NCI-H510A treated with DMSO at 0.1 percent for 48 hours (cell line): ENCODE measurements at places on chromosomes 1 and 21.

DNA sequence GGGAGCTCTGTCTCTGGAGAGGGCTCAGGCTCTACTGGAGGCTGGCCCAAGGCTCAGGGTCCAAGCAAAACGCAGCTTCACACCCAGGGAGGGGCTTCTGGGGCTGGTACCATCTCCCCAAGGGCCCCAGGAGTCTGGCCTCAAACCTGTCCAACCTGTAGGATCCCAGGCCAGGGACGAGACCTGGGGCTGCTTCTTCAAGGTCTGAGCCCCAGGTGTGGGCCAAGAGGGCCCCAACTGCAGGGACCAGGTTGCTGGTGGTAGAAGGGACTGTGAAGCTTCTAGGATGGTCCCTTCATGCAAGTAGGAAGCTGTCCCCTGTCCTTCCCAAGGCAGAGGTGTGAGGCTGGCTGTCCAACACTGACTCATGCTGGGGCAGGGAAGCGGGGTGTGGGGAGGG is 7.8 kb upstream of the MMEL1 start:
- DNase-seq = no peak

GRCh38 chr1:9294910-9295636 is 2.4 kb downstream of the SPSB1 start:
- DNase-seq = peak; percentile 84

DNA sequence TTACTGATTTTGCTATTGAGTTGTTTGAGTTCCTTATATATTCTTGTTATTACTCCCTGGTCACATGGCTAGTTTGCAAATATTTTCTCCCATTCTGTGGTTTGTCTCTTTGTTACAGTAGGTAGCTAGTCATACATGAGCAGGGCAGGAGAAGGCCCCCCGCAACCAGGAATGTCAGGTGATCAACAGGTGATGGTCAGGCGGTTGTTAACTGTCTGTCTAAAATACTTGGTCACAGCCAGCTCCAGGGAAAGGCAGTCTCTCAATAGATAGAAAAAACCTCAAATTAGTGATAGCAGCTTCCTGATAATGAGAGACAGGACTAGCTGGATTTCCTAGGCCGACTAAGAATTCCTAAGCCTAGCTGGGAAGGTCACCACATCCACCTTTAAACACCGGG is 217.9 kb downstream of the RHOU start:
- no peak for DNase-seq

DNA sequence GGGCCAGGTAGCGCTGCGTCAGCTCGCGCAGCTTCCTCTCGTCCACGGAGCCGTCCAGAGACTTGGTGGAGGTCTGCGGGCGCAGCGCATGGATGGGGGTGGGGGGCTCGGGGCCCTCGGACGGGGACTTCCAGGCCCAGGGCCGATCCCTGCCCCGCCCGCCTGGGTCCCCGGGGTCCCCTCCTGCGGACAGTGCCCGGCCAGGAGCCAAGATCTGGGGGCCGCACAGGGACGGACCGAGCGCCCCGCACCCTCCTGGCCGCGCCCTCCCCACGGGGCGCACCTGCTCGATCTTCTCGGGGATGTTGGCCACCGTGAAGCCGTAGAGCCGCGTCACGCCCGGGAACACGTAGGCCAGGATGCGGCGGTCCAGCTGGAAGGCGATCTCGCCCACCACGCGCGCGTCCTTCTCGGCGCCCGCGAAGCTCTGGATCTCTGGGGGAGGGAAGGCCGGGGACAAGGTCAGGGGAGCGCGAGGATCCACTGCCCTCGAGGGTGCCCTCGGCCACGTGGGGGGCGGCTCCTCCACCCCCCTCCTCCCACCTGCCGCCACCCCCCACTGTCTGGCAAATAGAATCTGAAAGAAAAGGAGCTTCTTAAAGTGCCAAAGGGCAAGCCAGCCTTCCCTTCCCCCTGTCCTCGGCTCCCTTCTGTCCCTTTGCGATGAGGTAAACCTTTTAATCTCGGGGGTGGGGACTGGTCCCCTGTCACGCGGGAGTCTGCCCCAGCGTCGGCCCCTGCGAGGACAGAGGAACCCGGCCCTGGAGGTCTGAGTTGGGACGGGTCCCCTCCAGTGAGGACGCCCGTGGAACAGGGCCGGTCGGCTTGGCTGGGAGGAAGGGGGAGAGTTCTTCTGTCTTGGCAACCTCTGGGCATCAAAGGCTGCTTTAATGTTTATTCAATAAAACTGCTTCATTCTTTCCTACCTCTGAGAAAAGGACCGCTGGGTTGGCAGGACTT is 6.5 kb upstream of the FTCD start:
- DNase-seq = no peak

- no peak for DNase-seq
Measured at GRCh38 chr1:69294171-69294570, 273.6 kb upstream of the LRRC7 start.

GRCh38 chr21:30129246-30129645 is 37.4 kb downstream of the CLDN17 start:
- DNase-seq = no peak

GRCh38 chr1:55504306-55504731 is 289.2 kb upstream of the USP24 start:
- no peak for DNase-seq

- no peak for DNase-seq
Measured at GRCh38 chr1:159932296-159933285, 7.3 kb upstream of the TAGLN2 start.

- DNase-seq = no peak
Measured at GRCh38 chr1:152960452-152961044, 9.9 kb upstream of the SPRR4 start.

DNA sequence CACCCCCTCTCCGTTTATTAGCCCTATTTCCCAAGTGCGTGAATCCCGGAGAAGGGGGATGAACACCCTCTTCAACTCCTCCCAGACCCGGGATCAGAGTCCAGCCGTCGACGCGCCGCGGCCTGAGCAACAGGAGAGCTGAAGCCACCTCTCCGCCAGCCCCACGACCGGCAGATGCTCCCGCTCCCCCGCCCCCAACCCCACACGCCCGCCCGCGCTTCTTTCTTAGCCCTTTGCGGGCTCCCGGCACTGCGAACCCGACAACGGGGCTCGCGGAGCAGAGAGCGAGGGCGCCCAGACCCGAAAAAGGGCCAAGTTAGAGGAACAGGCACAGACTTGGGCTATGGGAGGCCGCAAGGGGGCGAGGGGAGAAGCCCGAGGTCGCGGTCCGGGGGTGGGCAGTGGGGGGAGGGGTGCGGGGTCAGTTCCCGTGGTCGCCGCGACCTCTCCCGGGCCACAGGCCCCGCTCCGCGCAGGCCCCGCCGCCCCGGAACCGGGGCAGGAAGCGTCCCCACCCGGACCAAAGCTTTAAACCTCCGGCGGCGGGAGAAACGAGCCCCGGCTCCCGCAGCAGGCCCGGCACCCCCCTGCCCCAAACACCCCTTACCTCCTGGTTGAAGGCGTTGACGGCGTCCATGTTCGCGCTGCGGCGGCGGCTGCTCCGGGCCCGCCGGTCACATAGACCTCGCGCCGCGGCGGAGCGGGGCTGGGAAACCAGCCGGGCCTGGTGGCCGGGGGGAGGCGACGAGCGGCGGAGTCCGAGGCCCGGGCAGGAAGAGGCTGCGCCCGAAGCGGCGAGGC is 662 bp downstream of the SCAF4 start:
- no peak for DNase-seq

- no peak for DNase-seq
Measured at GRCh38 chr21:29365661-29366265, 67.0 kb downstream of the BACH1 start.

GRCh38 chr21:16388291-16388690 is 658.5 kb downstream of the USP25 start:
- no peak for DNase-seq

- no peak for DNase-seq
Measured at GRCh38 chr1:57164584-57164983, 198.8 kb upstream of the C8B start.

- DNase-seq = peak; percentile 96
Measured at GRCh38 chr1:204077979-204078696, 5.2 kb downstream of the SOX13 start.

- no peak for DNase-seq
Measured at GRCh38 chr21:15935530-15935929, 205.7 kb downstream of the USP25 start.

- peak; percentile 8 for DNase-seq
Measured at GRCh38 chr1:197557302-197557701, 218.0 kb downstream of the DENND1B start.

- DNase-seq = peak; percentile 78
Measured at GRCh38 chr1:9388335-9389180, 95.9 kb downstream of the SPSB1 start.
